Psoas muscle (tissue), 8 donors: ENCODE measurements at places on chromosomes 7 and 10. TPM values are rescaled to one million over a fixed set of nuclear protein-coding genes. Genes with fewer than 3 reads are reported as not detected.

GRCh38 chr10:118214776-118215175 lies 127.3 kb downstream of the FAM204A start:
- H3K36me3 ChIP-seq = no peaks in the 10 kb centered on the region
- H3K27ac ChIP-seq = no peak overlapping the region
- DNase-seq = no peak
- no peaks in the 10 kb centered on the region for H3K27me3 ChIP-seq

Gene HSPA14
- 14.5 TPM for total RNA-seq

GRCh38 chr7:151875942-151876898 lies 695 bp downstream of the PRKAG2 start:
- peak; percentile 91 for DNase-seq
- H3K4me3 ChIP-seq = peak overlapping the region; percentile 86
- H3K27me3 ChIP-seq = no peaks in the 10 kb centered on the region

DNA sequence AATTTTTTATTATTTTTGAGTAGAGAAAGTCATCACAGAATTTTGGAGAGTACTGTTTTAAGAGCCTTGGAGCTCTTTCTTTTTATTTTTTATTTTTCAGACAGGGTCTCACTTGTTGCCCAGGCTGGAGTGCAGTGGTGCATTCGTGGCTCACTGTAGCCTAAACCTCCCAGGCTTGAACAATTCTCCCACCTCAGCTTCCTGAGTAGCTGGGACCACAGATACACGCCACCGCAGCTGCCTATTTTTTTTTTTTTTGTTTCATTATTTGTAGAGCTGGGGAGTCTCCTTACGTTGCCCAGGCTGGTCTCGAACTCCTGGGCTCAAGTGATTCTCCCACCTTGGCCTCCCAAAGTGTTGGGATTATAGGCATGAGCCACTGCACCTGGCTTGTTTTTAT lies 10.6 kb downstream of the CPA4 start:
- no peak overlapping the region for H3K4me3 ChIP-seq
- no peaks in the 10 kb centered on the region for H3K4me1 ChIP-seq
- no peak overlapping the region for H3K27ac ChIP-seq
- H3K36me3 ChIP-seq = no peaks in the 10 kb centered on the region
- no peaks in the 10 kb centered on the region for H3K27me3 ChIP-seq

Gene NODAL
- not detected for total RNA-seq

Gene MRPS17
- total RNA-seq = 25.3 TPM

Gene CLDN3
- total RNA-seq = not detected

GRCh38 chr7:116172353-116172752 lies 38.0 kb upstream of the TES start:
- no peak overlapping the region for H3K27ac ChIP-seq
- H3K27me3 ChIP-seq = no peaks in the 10 kb centered on the region
- no peak for DNase-seq
- H3K4me1 ChIP-seq = no peaks in the 10 kb centered on the region
- no peaks in the 10 kb centered on the region for H3K36me3 ChIP-seq

Gene DCLRE1C
- total RNA-seq = 2.5 TPM

Gene CPN1
- total RNA-seq = not detected

Gene NEUROD6
- total RNA-seq = not detected

DNA sequence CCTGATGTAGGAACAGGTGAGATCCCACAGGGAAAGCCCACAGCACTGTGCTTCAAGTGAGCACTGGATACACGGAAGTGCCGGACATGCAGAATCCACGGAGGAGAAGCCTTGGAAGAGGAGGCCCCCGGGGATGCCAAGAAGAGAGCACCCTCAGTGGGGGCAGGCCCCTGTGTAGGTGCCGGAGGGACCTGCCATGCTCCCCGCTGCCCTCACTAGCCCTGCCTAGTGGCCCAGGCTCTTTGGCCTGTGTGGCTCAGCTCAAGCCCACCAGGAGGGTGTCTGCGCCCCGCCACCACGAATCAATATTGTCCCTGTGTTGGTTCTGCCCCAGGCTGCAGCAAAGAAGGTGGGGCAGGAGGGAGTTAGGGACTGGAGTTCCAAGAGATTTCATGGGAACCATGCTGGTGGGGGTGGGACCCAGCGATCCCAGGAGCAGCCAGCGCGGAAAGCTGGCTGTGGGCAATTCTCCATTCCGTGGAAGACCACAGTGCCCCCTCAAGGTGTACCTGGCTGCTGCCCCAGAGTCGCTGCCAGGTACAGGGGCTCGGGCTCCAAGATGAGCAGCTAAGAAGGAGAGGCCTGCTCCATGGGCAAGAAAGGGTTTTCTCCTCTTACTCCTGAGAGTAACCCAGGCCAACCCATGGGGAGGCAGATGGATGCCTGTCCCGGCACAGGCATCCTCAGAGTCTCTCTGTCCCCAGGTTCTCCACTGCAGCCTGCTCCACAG lies 34.9 kb upstream of the LEP start:
- H3K27me3 ChIP-seq = peaks cover 13% of the 10 kb centered on the region
- H3K36me3 ChIP-seq = no peaks in the 10 kb centered on the region
- no peak overlapping the region for H3K27ac ChIP-seq

- no peaks in the 10 kb centered on the region for H3K4me1 ChIP-seq
- no peak overlapping the region for H3K27ac ChIP-seq
- H3K27me3 ChIP-seq = no peaks in the 10 kb centered on the region
- DNase-seq = no peak
Measured at GRCh38 chr7:79257959-79258358, 195.5 kb downstream of the MAGI2 start.

GRCh38 chr10:13649844-13650520 lies 63.2 kb downstream of the PRPF18 start:
- peaks cover 93% of the 10 kb centered on the region for H3K36me3 ChIP-seq
- H3K27me3 ChIP-seq = no peaks in the 10 kb centered on the region
- H3K4me3 ChIP-seq = no peak overlapping the region
- no peak for DNase-seq

DNA sequence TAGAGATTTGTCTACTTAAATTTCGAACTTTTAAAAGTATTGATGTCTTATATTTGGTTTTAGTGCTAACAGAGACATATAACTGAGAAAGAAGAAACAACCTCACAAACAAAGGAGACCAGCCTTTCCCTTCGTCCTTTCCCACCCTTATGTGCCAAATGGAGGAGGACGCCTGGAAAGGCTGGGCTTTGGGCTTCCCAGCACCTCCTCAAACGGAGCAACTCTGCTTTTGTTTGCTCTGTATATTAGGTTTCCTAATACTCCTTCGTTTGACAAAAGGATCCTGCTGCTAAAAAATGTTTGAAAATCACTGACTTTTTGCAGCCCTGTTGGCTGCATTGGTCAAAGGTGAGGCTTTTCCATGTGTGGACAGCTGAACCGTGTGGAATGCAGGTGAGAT lies 471.8 kb downstream of the SORCS3 start:
- DNase-seq = no peak
- no peak overlapping the region for H3K27ac ChIP-seq
- no peaks in the 10 kb centered on the region for H3K36me3 ChIP-seq
- H3K27me3 ChIP-seq = no peaks in the 10 kb centered on the region
- H3K4me3 ChIP-seq = no peak overlapping the region

- H3K4me1 ChIP-seq = peaks cover 6% of the 10 kb centered on the region
- no peaks in the 10 kb centered on the region for H3K27me3 ChIP-seq
- peak overlapping the region; percentile 59 for H3K4me3 ChIP-seq
- H3K36me3 ChIP-seq = no peaks in the 10 kb centered on the region
Measured at GRCh38 chr7:35185908-35186731, 67.8 kb downstream of the TBX20 start.

DNA sequence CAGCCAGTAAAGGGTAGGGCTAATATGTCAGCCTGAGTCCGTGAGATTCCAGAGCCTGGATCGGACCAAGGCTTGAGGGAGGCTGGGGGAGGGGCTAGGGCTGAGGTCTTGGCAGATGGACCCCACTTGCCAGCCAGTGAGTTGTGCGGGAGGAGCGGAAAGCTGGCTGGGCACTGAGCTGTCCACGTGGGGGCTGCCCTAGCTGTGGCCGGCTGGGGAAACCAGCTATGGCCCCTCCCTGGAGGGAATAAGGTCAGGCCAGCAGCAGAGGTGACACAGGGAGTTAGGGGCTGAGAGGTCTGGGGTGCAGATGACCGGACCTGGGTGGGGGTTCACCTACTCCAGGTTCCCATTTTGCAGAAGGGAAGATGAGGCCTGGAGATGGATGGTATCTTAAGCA lies 77.3 kb downstream of the UNCX start:
- no peaks in the 10 kb centered on the region for H3K27me3 ChIP-seq
- DNase-seq = peak; percentile 32
- no peak overlapping the region for H3K4me3 ChIP-seq
- no peaks in the 10 kb centered on the region for H3K36me3 ChIP-seq
- no peaks in the 10 kb centered on the region for H3K4me1 ChIP-seq

GRCh38 chr10:43068136-43068395 lies 8.8 kb upstream of the RET start:
- H3K4me1 ChIP-seq = no peaks in the 10 kb centered on the region
- no peaks in the 10 kb centered on the region for H3K36me3 ChIP-seq
- DNase-seq = peak; percentile 37
- no peaks in the 10 kb centered on the region for H3K27me3 ChIP-seq
- no peak overlapping the region for H3K4me3 ChIP-seq
- no peak overlapping the region for H3K27ac ChIP-seq

- peak; percentile 45 for DNase-seq
- no peaks in the 10 kb centered on the region for H3K27me3 ChIP-seq
- peaks cover 48% of the 10 kb centered on the region for H3K4me1 ChIP-seq
- H3K4me3 ChIP-seq = peak within 1 kb of the TSS; percentile 96
- H3K27ac ChIP-seq = peak within 1 kb of the TSS; percentile 88
- H3K36me3 ChIP-seq = no peaks in the 10 kb centered on the region
Measured at GRCh38 chr10:103855424-103855823, at the start of gene SH3PXD2A. TSS of gene SH3PXD2A (minus strand) at chr10:103855576. CDS start at chr10:103855266, 310 bp downstream.

- DNase-seq = no peak
- no peaks in the 10 kb centered on the region for H3K36me3 ChIP-seq
- peak overlapping the region; percentile 98 for H3K27ac ChIP-seq
- H3K4me3 ChIP-seq = peak overlapping the region; percentile 73
Measured at GRCh38 chr10:121999301-121999700, 10.3 kb downstream of the TACC2 start.

DNA sequence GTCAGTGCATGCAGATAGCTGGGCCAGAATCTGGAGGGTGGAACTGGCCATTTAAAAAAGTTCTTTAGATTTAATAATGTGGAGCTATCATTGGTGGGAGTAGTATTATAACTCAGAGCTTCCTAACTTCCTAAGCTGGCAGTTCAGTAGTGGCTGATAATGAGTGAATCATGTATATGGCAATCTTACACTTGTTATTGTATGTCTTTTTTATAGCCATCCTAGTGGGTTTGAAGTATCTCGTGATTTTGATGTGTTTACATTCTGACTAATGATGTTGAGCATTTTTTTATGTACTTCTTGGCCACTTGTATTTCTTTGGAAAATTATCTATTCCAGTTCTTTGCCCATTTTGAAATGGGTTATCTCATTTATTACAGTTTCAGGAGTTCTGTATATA lies 15.4 kb downstream of the TFAM start:
- H3K27me3 ChIP-seq = no peaks in the 10 kb centered on the region
- peaks cover 32% of the 10 kb centered on the region for H3K36me3 ChIP-seq
- no peak for DNase-seq
- H3K4me3 ChIP-seq = no peak overlapping the region

Gene LIPN
- not detected for total RNA-seq

DNA sequence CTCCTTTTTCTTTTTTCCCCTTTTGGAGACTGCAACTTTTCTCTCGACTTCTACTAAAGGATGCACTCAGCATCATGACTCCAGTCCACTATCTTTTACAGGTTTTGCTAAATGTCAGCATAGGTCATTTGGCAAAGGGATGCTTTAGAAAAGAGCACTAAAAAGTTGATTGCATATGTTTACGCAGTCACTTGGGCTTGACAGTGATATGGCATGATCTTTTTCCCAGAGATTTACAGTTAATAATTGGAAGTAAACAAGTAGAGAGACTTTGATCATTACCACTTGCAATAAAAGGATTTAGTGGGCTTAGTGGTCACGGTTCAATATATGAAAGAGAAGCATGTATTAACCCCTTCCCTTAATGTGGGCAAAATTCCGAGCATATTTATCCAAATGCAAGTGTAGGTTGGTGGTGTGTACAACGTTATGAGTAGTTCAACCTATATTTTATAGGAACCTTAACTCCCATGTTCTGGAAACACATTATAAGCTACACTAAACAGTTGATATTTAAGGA lies 1.8 kb downstream of the BMI1 start:
- H3K27ac ChIP-seq = no peak overlapping the region
- peaks cover 15% of the 10 kb centered on the region for H3K36me3 ChIP-seq
- peak overlapping the region; percentile 87 for H3K4me3 ChIP-seq
- DNase-seq = no peak
- H3K27me3 ChIP-seq = no peaks in the 10 kb centered on the region

Gene PLPP4
- not detected for total RNA-seq

GRCh38 chr10:62559481-62560200 lies 185.5 kb downstream of the ZNF365 start:
- no peak overlapping the region for H3K27ac ChIP-seq
- H3K36me3 ChIP-seq = no peaks in the 10 kb centered on the region
- H3K4me1 ChIP-seq = peaks cover 10% of the 10 kb centered on the region
- H3K4me3 ChIP-seq = no peak overlapping the region
- no peak for DNase-seq

GRCh38 chr10:63491588-63492316 lies 26.0 kb upstream of the JMJD1C start:
- H3K27me3 ChIP-seq = no peaks in the 10 kb centered on the region
- H3K36me3 ChIP-seq = no peaks in the 10 kb centered on the region
- H3K27ac ChIP-seq = peak overlapping the region; percentile 15
- H3K4me3 ChIP-seq = peak overlapping the region; percentile 3
- H3K4me1 ChIP-seq = peaks cover 16% of the 10 kb centered on the region

DNA sequence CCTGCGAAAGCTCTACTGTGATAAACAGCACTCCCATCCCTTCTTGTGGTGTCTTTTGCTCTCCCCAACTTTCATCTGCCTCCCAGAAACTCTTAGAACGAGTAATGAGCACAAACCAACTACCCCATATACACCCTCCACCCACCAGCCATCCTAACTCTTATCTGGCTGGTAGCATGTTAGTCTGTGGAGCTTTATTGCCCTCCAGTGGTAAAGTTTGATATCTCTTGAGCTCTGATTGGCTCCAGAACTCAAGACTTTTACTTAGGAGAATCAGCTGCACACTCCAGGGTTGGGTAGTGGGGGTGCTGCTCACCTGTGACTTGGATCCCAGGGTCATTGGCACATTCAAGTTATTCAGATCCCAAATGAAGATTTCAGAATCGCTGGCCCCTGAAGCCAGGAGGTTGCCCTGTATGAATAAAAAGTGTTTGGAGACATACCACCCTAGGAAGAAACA lies 10.9 kb downstream of the SEC31B start:
- no peak overlapping the region for H3K27ac ChIP-seq
- H3K27me3 ChIP-seq = no peaks in the 10 kb centered on the region
- H3K36me3 ChIP-seq = peaks cover 12% of the 10 kb centered on the region
- DNase-seq = no peak
- H3K4me1 ChIP-seq = no peaks in the 10 kb centered on the region

- H3K27ac ChIP-seq = no peak overlapping the region
- H3K4me3 ChIP-seq = no peak overlapping the region
- no peaks in the 10 kb centered on the region for H3K4me1 ChIP-seq
- H3K36me3 ChIP-seq = no peaks in the 10 kb centered on the region
Measured at GRCh38 chr10:978826-979421, 9.3 kb upstream of the GTPBP4 start.

- H3K4me3 ChIP-seq = no peak overlapping the region
- no peaks in the 10 kb centered on the region for H3K27me3 ChIP-seq
- H3K36me3 ChIP-seq = no peaks in the 10 kb centered on the region
- no peaks in the 10 kb centered on the region for H3K4me1 ChIP-seq
Measured at GRCh38 chr10:129716211-129716681, 247.8 kb downstream of the EBF3 start.
